ENCODE measurements at places on chromosomes 12 and 14.

DNA sequence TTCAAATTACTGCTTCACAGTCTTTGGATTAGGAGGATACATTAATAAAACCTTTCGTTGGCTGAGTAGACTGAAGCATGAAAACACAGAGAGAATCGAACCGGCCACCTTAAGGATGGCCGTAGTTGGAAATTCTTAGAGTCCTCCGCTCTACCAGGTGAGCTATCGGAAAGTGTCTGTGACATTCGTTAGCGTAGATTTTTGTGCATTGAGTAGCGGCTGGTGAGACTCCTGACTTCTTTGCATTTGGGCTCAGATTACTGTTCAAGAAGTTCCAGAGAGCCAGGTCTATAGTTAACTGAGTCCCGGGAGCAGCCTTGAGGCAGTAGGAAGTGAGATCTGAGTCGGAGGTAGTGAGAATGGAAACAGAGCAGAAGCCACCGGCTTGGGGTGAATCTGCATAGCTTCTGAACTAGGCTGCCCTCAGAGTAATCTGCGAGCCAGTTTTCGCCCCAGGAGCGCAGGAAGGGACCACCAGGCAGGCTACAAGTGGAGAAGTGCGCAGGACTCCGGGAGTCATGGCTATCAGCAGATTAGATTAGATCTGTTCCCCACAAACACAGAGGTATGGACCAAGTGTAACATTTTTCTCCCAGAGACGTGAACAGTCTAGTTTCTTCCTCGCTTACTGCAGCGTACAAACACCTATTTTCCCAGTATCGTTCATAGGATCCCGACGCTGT lies 11.0 kb downstream of the OR6S1 start:
- no peak overlapping the region for H3K27ac ChIP-seq
- H3K36me3 ChIP-seq, result no peaks in the 10 kb centered on the region
- peak overlapping the region; percentile 26 for H3K4me3 ChIP-seq
- H3K27me3 ChIP-seq, result no peaks in the 10 kb centered on the region

DNA sequence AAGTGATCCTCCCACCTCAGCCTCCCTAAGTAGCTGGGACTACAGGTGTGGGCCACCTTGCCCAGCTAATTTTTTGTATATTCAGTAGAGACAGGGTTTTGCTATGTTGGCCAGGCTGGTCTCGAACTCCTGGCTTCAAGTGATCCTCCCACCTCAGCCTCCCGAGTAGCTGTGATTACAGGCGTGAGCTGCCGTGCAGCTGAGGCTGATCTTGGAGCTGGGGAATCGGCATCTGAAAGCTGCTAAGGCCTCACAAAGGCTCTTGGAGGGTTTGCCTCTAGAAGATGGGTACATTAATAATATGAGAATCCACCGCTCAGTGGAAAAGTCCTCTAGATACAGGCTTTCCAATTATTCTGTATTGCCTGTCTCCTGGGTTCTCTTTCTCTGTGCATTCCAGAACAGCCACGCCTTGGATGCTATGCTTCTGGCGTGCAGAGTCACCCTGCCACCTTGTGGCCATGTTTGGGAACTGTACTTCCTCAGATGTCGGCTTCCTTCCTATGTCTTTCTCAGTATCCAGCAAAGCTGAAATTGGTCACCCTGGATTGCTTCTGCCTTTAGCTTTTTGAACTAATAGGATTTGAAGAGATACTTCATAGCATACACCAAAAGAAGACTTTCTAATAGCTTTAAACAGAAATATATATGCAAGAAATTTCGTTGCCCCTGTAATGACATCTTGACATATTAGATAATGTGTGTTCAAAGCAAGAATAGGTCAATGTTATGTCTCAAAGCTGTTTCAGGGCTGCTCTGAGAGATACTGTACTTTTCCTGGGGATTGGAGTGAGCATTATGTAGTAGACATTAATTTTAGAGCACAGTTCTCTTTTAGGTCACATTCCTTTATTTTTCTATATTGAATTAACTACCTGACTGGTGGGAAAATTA lies 75.4 kb downstream of the SNAPC1 start:
- H3K27me3 ChIP-seq, result no peaks in the 10 kb centered on the region
- no peaks in the 10 kb centered on the region for H3K4me1 ChIP-seq
- no peak overlapping the region for H3K4me3 ChIP-seq
- peak; percentile 76 for DNase-seq
- H3K27ac ChIP-seq, result no peak overlapping the region

DNA sequence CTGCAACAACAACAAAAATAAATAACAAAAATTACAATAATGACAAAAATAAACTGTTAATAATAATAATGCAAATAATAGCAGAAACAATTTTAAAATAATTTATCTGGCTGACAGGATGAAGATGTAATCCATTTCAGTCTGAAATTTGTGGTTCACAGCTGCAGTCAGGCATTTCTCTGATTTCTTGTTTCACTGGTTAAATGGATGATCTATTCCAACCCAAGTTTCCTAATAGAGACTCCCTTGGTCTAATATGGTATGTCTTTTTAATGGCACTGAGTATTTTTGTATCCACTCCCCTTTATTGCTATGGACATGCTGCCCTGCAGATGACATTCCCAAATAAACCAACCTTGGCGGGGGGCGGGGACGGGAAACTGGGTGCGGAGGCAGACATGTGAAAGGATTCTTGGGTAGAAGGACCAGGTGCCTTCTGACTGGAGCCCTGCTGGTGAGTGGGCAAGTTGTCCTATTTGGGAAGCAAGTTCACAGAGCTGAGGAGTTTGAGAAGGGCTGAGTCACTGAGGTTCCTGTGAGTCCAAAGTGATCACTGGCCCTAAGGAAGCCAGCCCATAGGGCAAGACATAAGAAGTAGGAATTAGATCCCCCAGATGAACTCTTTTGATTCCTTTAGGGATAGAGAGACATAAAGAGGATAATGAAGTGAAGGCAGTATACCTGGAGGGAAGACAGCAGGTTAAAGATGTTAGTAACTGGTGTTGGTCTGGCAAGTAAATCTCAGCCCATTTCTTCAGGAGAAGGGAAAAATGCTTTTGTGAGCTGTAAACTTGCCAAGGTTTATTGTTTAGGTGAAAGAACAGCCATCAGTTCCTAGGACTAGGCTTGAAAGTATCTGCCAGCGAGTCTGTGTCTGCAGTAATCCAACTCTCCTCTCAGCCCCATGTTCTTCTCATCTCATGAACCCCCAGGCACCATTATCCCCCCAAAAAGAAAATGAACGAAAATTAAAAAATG lies 14.5 kb downstream of the FOXG1 start:
- DNase-seq, result no peak
- no peaks in the 10 kb centered on the region for H3K4me1 ChIP-seq
- no peaks in the 10 kb centered on the region for H3K27me3 ChIP-seq
- H3K4me3 ChIP-seq, result no peak overlapping the region
- H3K27ac ChIP-seq, result no peak overlapping the region

DNA sequence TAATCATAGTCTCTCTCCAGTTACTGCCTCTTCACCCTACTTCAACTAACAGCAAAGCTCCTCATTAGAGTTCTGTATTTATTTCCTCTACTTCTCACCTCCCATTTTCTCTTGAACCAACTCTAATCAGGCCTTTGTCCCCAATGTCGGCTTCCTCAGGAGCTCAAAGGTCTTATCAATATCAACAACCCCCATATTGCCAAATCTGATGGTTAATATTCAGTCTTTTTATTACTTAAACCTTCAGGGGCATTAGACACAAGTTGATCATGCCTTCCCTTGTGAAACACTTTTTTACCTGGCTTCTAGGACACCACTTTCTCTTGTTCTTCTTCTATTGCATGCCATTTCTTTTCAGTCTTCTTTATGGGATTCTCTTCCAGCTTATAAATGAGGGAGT lies 509.0 kb downstream of the NELL2 start:
- no peak overlapping the region for H3K27ac ChIP-seq
- DNase-seq, result no peak
- no peaks in the 10 kb centered on the region for H3K36me3 ChIP-seq
- H3K4me1 ChIP-seq, result no peaks in the 10 kb centered on the region

- H3K27me3 ChIP-seq, result no peaks in the 10 kb centered on the region
- no peak overlapping the region for H3K4me3 ChIP-seq
- no peak overlapping the region for H3K27ac ChIP-seq
- no peak for DNase-seq
- H3K4me1 ChIP-seq, result no peaks in the 10 kb centered on the region
- H3K36me3 ChIP-seq, result no peaks in the 10 kb centered on the region
Observed at GRCh38 chr14:94850309-94851211, 80.6 kb upstream of the GSC start.

DNA sequence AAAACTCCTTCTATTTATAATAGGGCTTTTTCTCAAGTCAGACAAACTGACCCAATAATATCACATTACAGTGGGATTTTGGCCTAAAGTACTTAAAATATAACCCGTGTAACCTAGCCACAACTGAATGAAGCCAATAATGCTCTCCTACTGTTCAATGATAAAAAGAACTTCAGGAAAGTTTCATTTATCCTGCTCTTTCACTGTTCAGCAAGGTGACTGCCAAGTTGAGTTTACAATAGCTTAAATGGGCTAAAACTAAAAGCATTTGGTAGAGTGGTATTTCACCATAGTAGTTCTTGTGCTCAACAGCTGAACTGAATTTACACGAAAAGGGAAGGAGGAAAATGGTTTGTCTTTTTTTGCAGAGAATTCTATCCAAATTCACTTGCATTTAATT lies 49.8 kb downstream of the CNTN1 start:
- no peak overlapping the region for H3K4me3 ChIP-seq
- H3K4me1 ChIP-seq, result no peaks in the 10 kb centered on the region
- H3K36me3 ChIP-seq, result no peaks in the 10 kb centered on the region
- no peak for DNase-seq
- no peak overlapping the region for H3K27ac ChIP-seq

- H3K4me1 ChIP-seq, result peaks cover 23% of the 10 kb centered on the region
- peaks cover 5% of the 10 kb centered on the region for H3K36me3 ChIP-seq
- no peak overlapping the region for H3K27ac ChIP-seq
- H3K27me3 ChIP-seq, result no peaks in the 10 kb centered on the region
Observed at GRCh38 chr14:76781648-76782051, 20.4 kb downstream of the VASH1 start.

DNA sequence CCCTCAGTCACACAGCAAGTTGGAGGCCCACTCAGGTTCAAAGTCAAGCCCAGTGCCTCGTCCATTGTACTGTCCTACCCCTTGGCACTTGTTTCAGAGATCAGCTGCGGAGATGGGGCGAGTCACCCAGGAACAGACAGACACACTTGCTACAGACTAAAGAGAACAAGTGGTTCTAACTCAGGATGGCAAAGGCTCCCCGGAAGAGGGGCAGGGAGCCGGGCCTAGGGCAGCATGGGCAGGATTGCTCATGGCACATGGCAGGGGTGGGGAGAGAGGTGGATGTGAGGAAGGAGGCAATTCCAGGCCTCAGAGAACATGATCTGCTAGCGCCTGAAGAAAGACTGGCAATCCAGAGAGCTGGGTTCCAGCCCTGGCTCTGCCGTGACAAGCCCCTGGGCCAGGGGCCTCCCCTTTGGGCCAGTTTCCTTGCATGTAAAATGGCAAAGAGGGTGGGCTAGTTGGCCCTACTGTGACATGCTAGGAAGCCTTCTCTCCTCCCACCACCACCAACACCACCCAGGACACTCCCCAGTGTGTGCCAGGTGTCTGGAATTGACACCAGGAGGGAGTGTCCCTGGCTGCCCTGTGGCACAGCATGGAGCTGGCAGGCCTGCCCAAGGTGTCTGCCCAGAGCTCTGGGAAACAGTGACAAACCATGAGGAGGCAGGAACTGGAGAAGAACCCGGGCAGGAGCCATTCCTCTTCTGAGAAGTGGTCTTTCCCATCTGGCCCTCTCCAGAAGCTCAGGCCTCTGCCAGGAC lies 24.0 kb upstream of the IRF2BPL start:
- no peak overlapping the region for H3K4me3 ChIP-seq
- no peaks in the 10 kb centered on the region for H3K27me3 ChIP-seq
- no peaks in the 10 kb centered on the region for H3K36me3 ChIP-seq
- H3K27ac ChIP-seq, result no peak overlapping the region
- H3K4me1 ChIP-seq, result no peaks in the 10 kb centered on the region

Data from Peyer's patch (tissue), 4 donors.